Right lobe of liver (tissue), 6 donors: ENCODE measurements at places on chromosomes 1 and 21.

DNA sequence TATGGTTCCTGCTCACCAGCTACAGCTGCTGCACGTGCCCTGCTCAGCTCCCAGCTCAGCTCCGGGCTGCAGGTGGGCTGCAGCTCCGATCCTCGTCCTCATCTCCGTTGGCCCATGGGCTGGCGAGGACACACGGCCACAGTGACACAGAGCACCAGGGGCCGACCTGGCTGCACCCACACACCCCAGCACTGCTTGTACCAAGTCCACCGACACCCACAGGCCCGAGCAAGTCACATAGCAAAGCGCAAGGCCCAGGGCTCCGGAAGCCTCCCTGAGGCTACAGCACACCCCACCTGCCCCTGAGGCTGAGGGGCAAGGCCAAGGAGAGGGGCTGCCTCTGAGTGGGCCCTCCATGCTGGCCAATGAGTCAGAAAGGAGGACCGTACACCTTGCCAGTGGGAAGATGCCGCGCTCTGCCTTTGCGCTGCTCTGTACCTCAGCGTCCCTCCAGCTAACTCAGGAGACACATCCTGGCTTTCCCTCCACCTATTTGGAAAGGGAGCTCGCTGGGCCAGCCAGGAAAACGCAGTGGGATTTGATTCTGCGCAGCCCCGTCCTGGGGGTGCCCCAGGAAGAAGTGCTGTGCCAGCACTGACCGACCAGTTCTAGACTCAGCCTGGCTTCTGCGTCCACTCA lies 124.8 kb downstream of the SIK1 start:
- peak; percentile 47 for DNase-seq

- no peak for DNase-seq
Observed at GRCh38 chr21:26447932-26448475, 125.1 kb downstream of the CYYR1 start.

GRCh38 chr1:53001128-53001527 lies 60.9 kb upstream of the PODN start:
- no peak for DNase-seq

- no peak for DNase-seq
Observed at GRCh38 chr1:107263291-107263915, 122.6 kb downstream of the NTNG1 start.

DNA sequence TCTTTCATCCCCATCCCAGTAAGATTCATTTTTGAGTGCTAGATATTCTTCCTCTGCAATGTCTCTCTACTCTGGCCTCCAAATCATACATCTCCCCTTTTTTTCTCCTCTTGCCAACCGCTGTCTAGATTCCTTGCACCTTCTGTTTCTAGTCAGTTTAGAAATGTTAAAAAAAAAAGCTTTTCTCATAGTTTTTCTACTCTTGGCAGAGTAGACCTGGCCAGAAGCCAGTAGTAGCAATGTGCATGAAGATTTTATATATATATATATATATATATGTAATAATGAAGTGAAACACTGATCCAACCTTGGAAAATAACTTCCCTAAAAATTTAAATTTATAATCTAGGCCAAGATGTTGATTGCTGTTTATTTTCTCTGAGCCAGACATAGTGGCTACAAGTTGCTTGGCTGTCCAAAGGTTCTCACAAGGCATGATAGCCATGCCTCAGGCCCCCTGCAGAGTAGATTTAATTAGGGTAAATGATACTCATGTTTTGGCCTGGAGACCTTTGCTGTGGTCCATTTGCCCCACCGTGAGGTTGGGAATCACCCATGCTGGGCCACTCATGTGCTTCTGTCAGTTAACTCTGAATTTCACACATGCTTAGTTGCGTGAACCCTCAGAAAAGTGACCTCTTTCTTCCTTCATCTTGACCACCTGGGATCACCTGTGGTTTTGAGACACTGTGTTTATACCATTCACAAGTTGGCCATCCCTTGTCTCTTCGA lies 103.4 kb upstream of the KCNE2 start:
- no peak for DNase-seq

- peak; percentile 68 for DNase-seq
Observed at GRCh38 chr1:27391511-27392095, 819 bp upstream of the GPR3 start.

- DNase-seq: no peak
Observed at GRCh38 chr1:214688891-214689290, 85.9 kb downstream of the CENPF start.

DNA sequence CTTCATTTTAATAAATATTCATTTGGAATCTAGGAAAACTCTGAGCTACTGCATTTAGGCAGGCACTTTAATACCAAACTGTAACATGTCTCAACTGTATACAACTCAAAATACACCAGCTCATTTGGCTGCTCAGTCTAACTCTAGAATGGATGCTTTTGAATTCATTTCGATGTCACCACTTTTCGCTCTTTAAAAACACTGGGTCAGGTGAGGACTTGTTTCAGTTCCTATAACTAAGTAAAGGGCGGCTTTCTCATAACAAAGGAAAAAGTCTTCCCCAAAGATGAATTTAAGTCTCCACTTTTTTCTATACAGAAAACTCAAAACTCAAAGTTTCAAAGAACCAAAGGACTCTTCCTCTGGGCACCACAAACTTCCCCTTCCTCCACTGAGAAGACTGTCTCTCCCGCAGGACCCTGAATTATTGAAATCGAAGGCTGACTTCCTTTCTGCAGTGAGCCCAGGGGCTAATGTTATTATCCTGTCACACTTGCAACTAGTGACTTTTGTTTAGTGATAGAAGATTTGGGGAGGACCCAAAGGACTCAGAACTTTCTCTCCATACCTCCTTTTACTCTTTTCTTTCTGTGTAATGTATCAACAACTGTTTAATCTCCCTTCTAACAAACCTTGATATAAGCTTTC lies 9.7 kb upstream of the DHX9 start:
- no peak for DNase-seq

GRCh38 chr1:187870552-187870951 lies 1041.8 kb downstream of the PLA2G4A start:
- no peak for DNase-seq
